ENCODE measurements at places on chromosomes 13 and 19.
A peak's percentile ranks its signal among the peaks of the same experiment; 100 is the strongest.

DNA sequence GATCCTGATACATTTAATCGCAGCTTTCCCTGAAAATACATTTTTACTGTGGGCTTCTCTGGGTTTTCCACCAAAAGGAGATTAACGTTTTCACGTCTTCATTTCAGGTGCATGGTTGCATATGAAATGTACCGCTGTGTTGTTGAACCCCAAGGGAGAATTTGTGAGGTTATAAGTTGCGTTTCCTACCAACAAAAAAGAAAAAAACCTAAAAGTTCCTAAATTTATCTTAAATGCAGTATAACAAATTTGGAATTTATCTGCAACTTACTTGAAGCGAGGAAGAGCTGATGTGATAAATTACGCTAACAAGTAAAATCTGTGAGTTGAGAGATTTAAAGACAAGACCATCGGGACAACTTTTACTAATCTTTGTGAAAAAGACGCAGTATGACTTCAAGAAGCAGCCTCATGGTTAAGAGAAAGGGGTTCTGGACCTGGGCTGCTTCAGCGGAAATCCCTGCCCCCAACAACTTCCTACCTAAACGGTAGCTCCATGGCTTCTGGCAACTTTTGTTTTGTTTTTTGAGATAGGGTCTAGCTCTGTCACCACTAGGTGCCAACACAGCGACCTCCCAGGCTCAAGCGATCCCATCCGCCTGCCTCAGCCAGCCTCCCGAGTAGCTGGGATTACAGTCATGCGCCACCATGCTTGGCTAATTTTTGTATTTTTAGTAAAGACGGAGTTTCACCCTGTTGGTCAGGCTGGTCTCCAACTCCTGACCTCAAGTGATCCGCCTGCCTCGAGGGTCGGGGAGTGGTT lies 958 bp upstream of the OBI1 start:
- no peak for DNase-seq

- no peak for DNase-seq
Measured at GRCh38 chr19:54535601-54536000, 33.0 kb downstream of the LAIR2 start.

DNA sequence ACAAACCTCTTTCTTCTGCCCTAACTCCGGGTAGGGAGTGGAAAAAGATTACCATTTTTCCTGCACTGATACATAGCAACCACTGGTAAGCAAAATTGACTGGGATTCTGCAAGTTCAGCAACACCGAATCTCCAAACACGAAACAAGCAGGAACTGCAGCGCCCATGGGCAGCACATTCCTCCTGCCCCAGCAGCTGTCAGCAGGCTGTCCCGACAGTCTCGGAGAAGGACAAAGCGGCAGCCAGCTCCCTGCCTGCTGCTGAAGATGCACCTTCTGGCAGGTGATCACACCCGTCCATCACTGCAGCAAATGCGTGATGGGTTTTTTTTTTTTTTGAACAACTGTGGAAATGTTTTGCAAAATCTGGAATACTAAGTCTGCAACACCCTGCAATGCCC lies 6.7 kb downstream of the TMTC4 start:
- DNase-seq, result no peak

DNA sequence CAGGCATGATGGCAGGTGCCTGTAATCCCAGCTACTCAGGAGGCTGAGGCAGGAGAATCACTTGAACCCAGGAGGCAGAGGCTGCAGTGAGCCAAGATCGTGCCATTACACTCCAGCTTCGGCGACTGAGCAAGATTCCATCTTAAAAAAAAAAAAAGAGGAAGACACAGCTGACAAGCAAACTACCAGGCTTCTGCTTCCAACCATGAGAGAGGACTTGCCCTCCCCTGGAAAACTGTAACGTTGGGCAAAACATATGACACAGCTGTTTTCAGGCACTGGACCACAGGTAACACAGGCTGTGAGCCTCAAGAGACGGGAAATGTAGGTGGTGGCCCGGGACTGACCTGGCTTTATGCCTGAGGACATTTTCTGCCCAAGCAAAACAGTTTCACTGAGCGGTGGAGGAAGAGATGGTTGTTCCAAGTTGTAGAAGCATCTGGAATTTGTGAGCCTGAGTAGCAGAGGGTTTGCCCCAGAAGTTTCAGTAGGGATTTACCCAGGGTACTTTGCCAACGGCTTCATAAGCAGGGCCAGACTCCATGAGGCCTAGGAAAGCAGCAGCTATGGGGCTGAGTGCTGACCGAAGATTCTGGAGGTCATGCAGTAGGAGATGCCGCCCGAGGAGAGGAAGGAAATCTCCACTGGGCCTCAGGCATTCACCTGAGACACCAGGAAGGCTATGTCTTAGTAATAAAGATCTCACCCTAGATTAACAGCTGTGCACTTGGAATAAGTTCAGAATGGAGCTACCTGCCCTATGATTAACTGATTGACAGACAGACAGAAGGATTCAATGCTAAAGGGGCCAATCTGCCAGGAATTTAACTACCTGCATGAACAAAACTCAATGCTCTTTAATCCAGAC lies 88.0 kb downstream of the ABCC4 start:
- DNase-seq, result no peak

GRCh38 chr13:51613535-51613934 lies 29.3 kb downstream of the WDFY2 start:
- DNase-seq, result no peak

GRCh38 chr19:44753932-44754749 lies 5.6 kb downstream of the BCL3 start:
- peak; percentile 62 for DNase-seq

GRCh38 chr13:51776179-51776578 lies 27.8 kb downstream of the DHRS12 start:
- no peak for DNase-seq

GRCh38 chr13:98791611-98792010 lies 39.1 kb upstream of the SLC15A1 start:
- DNase-seq, result no peak

GRCh38 chr13:24922387-24922744 lies 158.4 kb downstream of the RNF17 start:
- no peak for DNase-seq

DNA sequence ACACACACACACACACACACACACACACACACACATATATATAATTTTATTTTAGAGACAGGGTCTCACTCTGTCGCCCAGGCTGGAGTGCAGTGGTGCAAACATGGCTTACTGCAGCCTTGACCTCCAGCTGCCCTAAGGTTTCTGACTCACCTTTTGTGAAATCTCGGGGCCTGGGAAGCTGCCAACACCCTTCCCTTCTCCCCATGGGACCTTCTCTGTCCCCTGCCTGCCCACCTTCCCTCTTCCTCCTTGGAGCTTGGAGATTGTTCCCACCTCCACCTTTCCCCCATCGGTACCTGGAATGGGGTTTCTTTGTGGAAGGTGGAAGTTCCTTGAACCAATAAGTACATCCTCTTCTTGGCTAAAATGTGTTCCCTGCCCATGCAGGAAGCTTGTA lies 6.3 kb downstream of the ARRDC5 start:
- peak; percentile 16 for DNase-seq

GRCh38 chr19:46426506-46427162 lies 2.1 kb downstream of the PNMA8C start:
- DNase-seq, result peak; percentile 19

GRCh38 chr13:110369400-110369799 lies 62.3 kb downstream of the COL4A2 start:
- no peak for DNase-seq

- no peak for DNase-seq
Measured at GRCh38 chr13:41547251-41548000, 90.1 kb downstream of the RGCC start.

GRCh38 chr19:8050274-8051096 lies 2.1 kb upstream of the CCL25 start:
- DNase-seq, result peak; percentile 56

DNA sequence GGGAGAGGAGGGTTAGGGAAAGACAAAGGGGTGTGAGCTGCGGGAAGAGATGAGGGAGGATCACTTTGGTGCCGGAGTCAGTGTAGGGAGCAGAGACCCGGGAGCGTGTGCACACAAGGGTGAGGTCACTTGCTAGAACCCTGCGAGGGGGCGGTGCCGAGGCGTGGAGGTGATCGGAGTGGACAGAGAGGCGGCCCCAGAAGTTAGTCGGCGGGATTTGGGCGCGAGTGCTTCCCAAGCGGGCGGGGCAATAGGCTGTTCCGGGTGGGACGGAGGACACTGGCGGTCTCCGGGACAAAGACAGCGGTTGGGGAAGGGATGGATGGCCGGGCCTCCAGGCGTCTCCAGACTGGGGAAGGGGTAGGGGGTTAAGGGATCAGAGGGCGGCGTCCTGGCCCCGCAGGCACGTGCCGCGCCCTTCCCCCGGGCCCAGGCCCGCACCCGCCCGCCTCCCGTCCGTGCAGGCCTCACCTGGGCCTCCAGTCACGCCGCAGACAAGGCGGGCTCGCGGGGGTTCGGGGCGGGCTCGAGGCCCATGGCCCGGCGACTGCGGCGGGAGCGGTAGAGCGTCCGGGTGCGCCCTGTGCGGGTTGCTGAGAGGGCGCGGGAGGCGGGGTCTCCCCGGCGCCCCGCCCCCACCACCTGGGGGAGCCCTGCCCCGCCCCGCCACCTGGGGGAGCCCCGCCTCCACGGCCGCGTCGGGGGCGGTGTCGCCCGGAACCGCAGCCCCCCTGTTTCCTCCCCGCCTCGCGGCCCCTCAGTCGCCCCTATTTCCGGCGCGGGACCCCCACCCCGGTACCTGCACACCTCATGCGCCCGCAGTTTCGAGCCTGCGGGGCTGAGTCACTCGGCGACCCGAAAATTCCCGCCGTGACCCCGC lies at the start of gene LPAR2:
Gene LPAR2 (minus strand): TSS at position 600 of the 880 bp plus-strand sequence. CDS start 945 bp downstream, outside the sequence.
- peak; percentile 59 for DNase-seq

GRCh38 chr13:45385907-45386553 lies 32.1 kb downstream of the SLC25A30 start:
- no peak for DNase-seq

DNA sequence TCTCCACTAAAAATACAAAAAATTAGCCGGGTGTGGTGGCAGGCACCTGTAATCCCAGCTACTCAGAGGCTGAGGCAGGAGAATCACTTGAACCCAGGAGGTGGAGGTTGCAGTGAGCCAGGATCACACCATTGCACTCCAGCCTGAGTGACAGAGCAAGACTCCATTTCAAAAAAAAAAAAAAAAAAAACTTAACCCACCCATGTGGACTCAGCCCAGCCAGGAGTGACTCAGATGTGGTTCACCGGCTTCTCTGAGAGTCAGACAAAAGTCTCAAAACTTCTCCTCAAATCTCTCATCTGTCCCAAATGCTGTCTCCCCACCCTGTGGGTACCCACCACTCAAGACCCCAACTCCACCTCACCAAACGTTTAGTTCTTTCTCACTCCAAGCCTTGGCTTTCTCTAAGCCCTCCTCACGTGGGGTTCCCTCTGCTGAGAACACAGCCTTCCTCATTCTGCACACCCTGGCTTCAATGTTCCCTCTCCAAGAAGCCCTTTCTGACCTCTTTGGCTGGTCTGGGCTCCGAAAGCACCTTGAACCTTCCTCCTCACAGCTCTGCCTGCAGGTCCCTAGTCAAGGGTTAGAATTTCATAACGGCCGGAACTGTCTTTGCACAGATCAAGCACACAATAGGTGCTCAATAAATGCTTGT lies 11.1 kb upstream of the RAB3A start:
- no peak for DNase-seq

DNA sequence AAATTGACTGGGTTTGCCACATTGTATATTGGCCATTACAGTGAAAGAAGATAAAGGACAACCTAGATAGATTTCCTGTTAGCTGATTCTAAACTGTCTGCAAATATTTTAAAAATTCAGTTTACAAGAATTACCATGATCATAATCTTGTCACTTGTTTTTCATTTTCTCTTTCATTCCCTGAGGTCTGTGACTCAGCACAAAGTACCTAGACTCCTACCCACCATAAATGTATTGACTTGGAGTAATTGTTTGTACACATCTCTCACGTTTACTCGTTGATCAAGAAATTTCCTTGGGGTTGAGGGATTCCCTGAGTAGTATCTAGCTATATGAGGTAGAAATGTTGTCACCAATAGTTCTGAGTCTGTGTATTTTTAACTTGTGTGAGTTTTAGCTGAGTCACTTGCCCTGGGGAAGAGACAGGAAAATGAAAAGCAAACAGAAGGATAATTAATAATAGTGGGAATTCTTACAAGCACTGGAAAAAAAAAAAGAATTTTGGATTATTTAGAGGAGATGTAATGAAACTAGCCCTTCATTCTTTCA lies 299.2 kb upstream of the DACH1 start:
- DNase-seq, result no peak

DNA sequence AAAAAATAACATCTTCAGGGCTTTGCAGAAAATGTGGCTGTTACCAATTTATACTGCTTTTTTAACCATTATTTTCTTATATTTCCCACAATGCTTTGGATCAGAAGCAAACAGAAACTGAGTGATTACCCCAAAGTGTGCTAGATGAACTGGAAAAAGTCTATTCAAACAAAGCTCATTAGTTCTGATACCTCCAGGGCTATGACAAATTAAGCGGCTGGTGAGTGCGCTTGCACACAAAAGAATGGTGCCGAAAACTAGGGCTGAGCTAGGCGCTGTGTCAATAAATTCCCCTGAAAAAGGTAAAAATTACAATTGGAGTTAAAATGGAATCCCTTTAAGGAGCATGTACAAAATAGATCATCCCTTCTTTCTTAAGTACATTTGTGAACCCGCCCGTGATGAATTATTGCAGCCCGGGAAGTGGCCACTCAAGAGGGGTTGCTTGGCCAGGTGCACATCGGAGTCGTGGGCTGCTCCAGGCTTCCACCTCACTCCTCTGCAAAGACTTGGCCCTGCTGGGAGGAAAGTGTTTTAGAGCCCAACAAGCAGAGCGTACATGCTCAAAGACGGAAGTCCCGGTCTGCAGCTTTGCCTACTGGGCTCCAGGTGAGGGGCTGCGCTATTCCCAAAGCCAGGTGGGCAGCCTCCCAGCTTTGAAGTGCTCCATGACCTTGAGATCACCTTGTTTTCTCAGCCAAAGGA lies 164.0 kb upstream of the ZNF507 start:
- DNase-seq, result no peak

DNA sequence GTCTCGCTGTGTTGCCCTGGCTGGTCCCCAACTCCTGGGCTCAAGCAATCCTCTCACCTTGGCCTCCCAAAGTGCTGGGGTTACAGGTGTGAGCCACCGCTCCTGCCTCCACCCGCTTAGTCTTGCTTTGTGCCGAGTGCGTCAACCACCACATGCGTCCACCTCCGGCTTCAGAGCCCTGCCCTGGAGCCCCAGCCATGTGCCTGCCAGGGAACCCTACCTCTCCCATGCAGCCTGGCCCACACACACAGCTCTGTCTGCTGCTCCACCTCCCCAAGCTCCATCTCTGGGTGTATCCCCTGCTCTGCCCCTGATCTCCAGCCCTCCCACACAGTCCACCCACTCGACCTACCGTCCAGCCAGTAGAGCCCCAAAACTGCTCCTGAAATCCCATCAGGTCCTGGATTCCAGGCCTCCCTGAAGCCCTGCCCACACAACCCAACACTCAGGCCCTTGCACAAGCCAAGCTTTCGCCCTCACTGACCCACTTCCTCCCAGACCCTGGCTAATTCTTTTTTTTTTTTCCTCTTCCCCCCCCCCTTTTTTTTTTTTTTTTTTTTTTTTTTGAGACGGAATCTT lies 9.6 kb downstream of the CYP2F1 start:
- no peak for DNase-seq

- DNase-seq, result no peak
Measured at GRCh38 chr13:43232144-43232872, 208.9 kb downstream of the DNAJC15 start.

- no peak for DNase-seq
Measured at GRCh38 chr19:41928754-41929535, 696 bp upstream of the ERFL start.
